Activated CD8-positive, alpha-beta memory T cell treated with anti-CD3 and anti-CD28 coated beads, Interleukin-2, amount 50 U/mL, for 4 hours (primary cell): ENCODE measurements at places on chromosomes 12 and 14.

GRCh38 chr12:66662729-66663128 lies 16.1 kb downstream of the GRIP1 start:
- no peak for DNase-seq

- no peak for DNase-seq
Observed at GRCh38 chr12:85784096-85784720, 52.0 kb downstream of the RASSF9 start.

- no peak for DNase-seq
Observed at GRCh38 chr14:49551569-49551968, 34.6 kb downstream of the RPS29 start.

- peak; percentile 70 for DNase-seq
Observed at GRCh38 chr12:94147991-94148738, at the start of gene PLXNC1. Gene PLXNC1 (plus strand): TSS chr12:94148577. CDS start chr12:94148972, 395 bp downstream.

DNA sequence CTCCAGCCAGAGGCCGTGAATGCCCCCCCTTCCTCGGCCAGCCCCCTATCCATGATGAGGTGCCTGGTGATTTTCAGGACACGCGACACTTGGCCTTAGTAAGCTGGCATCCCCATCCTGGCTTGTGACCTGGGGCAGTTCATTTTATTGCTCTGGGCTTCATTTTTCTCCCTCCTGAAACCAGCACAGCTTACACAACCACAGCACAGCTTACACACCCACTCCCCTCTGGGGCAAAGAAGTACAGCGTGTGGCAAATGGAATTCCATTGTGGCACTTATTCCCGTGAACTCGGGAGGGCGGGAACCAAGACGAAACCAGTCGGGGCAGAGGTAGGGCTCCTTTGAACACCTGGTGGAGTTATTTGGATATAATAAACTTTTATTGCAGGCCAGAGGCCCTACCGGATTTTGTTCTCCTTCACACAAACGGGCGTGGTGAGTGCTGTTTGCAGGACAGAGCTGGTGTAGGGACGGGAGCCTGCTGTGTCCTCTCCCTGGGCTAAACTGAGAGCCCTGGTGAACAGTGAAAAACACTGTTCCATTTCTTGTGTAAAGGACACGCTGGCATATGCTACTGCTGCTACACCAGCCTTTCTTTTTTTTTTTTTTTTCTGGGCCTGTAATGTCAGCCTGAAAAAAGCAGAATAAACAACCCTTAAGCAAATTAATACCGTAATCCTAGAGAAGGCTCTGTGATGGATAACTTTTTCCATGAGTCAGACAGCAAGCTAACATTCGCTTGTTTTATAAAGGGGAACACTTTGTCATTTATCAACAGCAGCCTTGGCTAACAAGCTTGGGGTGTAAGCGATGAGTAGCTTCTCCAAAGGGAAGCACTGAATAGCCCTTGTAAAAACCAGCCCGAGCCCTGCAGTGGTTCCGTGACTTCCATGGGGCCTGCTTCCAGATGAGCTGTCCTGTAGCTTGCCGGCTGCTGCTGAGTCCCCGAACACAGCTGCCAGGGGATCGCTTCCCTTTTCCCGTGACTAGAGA lies 29.3 kb downstream of the CD9 start:
- no peak for DNase-seq

- no peak for DNase-seq
Observed at GRCh38 chr12:65657635-65658034, 166.6 kb upstream of the HMGA2 start.

DNA sequence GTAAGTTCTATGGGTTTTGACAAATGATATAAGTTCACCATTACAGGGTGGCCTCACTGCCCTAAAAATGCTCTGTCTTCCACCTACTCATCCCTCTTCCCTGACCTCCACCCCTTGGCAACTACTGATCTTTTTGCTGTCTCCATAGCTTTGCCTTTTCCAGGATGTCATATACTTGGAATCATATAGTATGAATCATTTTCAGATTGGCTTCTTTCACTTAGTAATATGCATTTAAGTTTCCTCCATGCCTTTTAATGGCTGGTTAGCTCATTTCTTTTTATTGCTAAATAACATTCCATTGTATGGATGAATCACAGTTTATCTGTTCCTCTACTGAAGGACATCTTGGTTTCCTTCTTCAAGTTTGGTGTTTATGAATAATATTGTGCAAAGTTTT lies 14.0 kb upstream of the PEX5 start:
- no peak for DNase-seq

DNA sequence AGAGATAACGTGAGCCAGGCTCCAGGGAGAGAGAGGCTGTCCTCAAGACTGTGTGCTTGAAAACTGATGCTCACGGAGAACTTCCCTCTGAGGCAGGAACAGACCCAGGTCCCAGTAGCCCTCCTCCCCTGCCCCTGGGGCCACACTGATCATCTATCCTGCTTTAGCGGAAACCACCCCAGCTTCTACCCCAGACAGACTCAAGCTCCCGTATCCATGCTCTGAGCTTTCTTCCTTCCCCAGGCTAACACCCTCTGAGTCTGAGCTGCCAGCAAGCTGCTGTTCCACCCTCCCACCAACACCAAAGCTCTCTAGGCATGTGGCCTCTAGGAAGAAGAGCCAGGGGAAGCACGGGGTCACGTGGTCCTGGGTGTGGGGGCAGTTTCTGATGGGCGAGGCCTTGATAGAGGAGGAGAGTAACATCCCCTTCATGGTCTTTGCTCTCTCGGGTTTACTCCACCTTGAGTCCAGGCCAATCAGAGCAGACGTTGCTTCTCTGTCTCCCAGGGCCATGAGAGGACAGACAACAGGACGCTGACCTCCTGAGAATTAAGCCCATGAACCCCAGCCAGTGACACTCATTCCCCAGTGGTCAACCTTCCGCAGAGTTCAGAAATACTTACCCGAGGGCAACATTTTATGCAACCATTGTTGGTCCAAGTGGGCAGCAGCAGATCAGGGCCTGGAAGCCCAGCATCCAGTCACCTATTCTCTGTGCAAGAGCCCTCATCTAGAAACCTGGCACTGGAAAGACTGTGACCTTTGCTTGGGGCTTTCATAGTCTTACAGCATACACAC lies 1.4 kb downstream of the PCK2 start:
- peak; percentile 44 for DNase-seq

DNA sequence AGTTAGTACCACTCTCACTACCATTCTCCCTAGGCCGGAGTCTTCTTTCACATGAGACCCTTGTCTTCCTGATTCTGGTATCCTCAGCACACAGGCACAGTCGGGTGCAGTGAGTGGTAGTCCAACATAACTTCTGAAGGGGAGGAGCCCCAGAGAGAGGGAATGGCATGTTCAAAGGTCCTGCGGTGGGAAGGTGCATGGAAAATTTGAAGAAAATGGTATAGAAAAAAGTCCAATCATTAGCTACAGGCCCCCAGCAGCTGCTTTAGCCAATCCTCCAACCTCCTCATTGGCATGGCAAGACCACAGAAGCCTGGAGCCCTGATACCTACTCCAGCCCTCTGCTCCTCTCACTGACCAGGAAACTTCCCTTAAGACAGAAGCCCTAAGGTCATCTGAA lies 96.6 kb downstream of the ZFP36L1 start:
- DNase-seq, result no peak

DNA sequence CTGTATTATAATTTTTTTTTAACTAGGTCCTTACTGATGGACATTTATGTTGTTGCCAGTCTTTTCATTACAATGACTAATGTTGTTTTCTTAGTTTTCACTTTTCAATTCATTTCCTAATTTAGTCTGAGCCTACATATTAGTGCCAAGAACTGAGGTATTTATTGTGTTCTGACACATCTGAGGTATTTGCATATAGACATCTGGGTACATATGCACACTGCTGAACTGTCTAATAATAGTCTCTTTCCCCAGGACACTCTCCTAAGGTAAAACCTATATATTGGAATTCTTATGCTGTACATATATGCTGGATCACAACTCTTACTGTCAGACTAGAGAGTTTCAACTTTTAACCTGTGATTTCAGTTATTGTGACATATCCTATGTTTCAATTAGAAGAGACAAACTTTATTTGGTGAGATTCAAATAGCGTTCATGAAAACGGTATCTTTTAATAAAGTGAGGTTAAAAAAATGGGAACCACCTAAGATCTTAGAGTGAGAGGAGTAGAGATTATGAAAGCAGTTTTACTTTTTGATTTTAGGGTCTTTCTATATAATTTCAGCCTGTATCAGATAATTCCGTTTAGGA lies 263.2 kb downstream of the RAD51B start:
- DNase-seq, result no peak

DNA sequence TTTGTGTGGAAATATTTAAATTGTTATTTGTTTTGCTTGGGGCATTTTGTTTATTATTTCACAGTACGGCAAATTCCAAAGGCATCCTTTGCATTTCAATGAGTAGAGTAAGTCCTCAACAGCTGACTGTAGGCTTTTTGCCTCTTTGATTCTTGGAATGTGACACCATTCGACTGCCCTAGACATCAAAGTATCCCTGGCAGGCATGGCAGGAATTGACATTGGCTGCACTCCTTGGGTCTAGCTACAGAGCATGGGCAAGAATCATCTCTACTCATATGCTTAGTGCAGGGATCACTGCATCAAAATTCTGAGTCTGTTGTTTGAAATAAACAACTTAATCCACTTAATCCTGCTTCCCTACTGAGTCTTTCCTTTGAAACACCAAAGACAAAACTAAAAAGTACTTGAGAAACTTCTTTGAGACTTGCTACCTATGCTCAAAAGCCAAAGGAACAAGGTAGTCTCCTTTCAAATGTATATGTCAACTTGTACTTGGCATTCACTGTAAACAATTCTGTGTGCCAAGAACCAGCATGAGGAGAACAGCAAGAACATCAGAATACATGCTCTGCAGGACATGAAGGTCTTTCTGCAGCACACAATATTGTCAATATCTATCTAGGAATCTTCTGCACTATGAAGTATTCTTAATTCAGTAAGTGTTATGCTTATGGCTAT lies 1569.0 kb upstream of the FLRT2 start:
- no peak for DNase-seq

- no peak for DNase-seq
Observed at GRCh38 chr12:107207931-107208525, 114.7 kb upstream of the CRY1 start.

DNA sequence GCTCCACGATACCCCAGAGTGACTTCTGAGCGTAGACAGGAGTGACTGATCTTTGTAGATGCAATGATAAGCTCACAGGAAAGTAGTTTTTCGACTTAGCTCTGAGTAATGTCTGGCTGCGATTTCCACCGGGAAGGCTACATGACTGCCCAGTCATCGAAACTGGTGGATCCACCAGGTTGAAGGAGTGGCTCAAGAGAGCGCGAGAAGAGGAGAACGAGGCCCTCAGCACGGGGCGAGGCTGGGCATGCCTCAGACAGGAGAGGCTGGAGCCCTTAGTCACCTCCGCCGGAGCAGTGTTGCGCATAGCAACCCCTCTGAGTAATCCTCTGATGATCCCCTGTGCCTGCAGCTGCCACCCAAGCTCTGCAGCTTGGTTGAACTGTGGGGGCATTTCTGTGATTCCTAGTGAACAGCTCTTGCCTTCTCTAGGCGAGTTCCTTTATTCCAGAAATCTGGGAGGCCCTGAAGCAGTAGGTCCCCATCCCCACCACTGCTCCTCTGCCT lies 25.6 kb downstream of the ELK3 start:
- no peak for DNase-seq

DNA sequence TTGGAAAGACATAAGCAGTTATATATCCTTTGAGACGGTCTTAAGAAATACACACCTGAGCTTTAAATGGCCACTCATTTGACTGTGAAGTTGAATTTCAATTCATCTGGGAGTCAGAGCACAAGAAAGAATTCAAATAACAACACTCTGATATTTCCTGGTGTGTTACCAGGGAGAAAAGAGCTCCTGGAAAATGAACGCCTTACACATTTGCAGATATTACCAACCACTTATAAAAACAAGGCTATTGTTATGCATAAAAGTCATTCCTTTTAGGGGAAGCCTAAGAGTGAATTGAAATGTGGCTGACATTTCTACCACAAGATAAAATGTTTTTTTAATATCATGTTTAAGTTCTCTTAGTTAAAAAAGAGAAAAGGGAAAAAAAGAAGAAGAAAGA lies 229.2 kb upstream of the PLEKHG7 start:
- no peak for DNase-seq

GRCh38 chr12:879641-880040 lies 69.9 kb downstream of the RAD52 start:
- DNase-seq, result no peak

DNA sequence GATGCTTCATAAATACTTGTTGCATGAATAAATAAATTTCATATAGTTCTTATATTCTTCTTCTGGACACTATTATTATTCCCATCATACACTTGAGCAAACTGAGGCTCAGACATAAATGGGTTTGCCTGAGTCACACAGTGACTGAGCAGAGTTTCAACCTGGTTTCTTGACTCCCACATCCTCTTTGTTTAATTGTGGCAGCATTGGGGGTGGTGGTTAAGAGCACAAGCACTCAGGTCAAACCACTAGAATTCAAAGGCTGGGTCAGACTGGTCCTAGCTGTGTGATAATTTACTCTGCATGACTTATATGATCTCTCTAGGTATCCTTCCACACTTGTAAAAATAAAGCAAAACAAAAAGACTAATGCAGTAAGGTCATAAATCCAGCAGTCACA lies 274.9 kb upstream of the SRRM4 start:
- no peak for DNase-seq

- DNase-seq, result peak; percentile 21
Observed at GRCh38 chr14:59870277-59871165, at the start of gene RTN1. Gene RTN1 (minus strand): TSS chr14:59870776. CDS start chr14:59870630, 146 bp downstream.

DNA sequence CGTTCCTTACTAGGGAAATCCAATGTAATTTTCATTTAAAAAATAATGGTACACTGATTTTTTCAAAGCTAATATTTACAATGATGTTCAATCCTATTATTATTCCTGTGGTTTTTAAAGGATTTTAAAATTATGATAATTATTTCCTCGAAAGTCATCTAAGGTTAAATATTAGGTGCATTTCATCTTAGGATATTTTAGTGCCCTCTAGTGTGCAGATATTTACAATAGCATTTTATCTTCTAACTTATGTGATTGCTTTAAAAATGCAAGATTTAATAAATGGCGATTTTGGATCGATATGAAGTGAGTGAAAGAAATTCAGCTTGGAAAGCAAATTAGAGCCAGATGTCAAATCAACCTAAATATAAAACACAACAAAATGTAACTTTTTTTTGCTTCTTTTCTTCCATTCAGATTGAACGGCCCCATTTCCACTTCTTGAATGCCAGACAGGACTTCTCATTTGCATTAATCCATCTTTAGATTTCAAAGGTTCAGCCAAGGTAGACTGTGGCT lies 293.5 kb downstream of the SLC6A15 start:
- no peak for DNase-seq
